Stimulated activated CD4-positive, alpha-beta T cell treated with anti-CD3 and anti-CD28 coated beads, TNF-alpha, amount 100 ng/mL, for 1 hour (primary cell): ENCODE measurements at places on chromosomes 12 and 14.

DNA sequence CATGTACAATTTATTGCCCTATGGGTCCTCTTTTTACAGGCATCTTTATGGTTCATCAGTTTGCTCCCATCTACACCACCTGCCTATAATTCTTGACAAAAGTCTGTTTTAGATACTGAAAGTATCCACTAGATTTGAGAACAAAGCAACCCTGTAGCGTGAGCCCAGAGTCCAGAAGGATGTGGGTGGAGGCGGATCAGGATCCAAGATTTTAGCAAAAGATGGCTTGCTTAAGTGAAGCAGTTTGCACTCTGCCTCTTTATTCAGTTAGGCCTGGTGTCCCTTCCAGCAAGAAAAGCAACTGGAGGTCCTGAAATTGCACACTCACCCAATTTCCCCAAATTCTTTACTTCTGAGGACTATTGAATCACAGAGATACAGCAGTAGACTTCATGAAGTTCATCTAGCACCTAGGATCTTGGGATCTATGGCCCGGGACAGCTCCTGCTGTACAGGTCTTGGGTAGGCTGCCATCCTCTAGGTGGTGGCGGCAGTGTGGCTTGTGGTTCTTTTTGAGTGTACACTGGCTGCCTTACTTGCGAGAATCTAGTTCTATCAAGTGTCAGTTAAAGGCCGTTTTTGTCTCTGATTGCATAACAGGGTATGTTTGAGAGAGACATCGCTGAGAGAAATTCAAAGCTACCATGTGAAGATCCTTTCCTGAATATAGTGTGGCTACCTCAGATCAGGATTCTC lies 873.2 kb downstream of the NRXN3 start:
- DNase-seq: no peak

GRCh38 chr12:113000433-113000832 lies 22.1 kb downstream of the OAS2 start:
- DNase-seq: no peak

GRCh38 chr12:66647034-66647691 lies 31.7 kb downstream of the GRIP1 start:
- no peak for DNase-seq

GRCh38 chr14:68753690-68754089 lies 39.2 kb downstream of the ZFP36L1 start:
- no peak for DNase-seq

- DNase-seq: no peak
Observed at GRCh38 chr12:110424237-110424636, 20.7 kb upstream of the ANAPC7 start.

DNA sequence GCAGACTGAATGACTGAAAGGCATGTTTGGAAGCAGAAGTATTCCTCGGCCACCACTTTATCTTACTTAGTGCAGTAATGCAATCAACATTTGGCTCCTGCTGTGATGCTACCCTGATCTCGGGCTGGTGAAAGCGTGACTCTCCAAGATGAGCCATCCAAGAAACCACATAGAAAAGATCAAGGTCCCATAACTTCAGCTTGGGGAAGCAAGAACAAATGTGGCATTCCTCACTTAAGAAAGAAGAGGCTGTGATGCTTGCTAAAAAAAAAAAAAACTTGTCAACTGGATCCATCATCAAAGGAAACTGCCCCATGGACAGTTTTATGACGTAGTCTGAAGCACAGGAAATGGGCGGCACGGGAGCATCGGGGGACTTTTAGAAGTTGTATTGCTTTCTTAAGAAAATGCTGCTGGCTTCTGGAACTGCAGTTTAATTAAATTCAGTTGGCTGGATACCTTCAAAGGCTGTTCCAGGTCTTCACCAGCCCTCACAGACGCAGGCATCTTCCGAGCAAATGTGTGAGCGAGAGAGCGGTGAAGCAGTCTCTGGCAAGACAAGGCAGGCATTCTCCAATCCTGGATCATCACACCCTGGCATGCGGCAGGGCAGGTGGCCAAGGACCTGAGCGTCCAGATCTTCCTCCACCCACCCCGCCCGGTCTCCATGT lies 38.2 kb upstream of the MAP1LC3B2 start:
- no peak for DNase-seq

- no peak for DNase-seq
Observed at GRCh38 chr12:21776175-21776574, 1.7 kb upstream of the KCNJ8 start.

DNA sequence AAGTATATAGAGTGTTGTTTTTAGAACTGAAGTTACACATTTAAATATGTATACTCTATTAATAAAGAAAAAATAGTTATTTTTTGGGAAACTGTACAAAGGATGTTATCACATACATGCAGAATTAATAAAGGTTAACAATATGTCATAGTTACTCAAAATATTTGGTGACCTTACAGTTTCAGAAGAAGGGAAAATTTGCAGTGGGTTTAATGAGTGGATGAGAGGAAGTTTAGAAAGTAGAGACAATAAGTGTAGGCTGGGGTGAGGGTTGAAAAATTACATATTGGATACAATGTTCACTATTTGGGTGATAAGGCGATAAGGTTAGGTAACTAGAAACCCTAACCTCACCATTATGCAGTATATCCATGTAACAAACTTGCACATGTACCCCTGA lies 13.5 kb downstream of the WNK1 start:
- DNase-seq: no peak

- no peak for DNase-seq
Observed at GRCh38 chr12:65335021-65335714, 56.7 kb downstream of the MSRB3 start.

- no peak for DNase-seq
Observed at GRCh38 chr12:120639771-120640721, at the start of gene CABP1. CABP1 (plus strand) TSS chr12:120640626; CDS start chr12:120640686, 60 bp downstream.

DNA sequence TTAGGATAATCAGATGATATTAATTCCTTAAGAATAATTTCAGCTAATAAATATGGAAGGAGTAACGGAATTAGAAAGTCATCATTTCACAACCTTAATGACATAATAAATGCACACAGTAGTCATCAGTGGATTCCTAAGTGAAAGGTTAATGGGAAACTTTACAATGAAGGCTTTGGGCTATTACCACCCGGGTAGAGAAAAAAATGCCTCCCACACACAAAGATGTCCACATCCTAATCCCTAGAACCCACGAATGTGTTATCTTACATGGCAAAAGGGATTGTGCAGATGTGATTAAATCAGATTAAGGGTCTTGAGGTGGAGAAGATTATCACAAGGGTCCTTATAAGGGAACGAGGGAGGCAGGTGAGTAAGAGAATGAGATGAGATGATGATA lies 5.6 kb downstream of the TMED10 start:
- DNase-seq: no peak

- DNase-seq: no peak
Observed at GRCh38 chr14:101858791-101859537, 97.5 kb downstream of the PPP2R5C start.

GRCh38 chr14:84657911-84658310 lies 872.0 kb upstream of the FLRT2 start:
- DNase-seq: no peak

- DNase-seq: no peak
Observed at GRCh38 chr14:68349900-68350629, 442.8 kb downstream of the ZFP36L1 start.

- DNase-seq: peak; percentile 31
Observed at GRCh38 chr12:25052196-25052913, 103.5 kb upstream of the BCAT1 start.

GRCh38 chr14:96051642-96052540 lies 12.7 kb downstream of the C14orf132 start:
- DNase-seq: no peak

DNA sequence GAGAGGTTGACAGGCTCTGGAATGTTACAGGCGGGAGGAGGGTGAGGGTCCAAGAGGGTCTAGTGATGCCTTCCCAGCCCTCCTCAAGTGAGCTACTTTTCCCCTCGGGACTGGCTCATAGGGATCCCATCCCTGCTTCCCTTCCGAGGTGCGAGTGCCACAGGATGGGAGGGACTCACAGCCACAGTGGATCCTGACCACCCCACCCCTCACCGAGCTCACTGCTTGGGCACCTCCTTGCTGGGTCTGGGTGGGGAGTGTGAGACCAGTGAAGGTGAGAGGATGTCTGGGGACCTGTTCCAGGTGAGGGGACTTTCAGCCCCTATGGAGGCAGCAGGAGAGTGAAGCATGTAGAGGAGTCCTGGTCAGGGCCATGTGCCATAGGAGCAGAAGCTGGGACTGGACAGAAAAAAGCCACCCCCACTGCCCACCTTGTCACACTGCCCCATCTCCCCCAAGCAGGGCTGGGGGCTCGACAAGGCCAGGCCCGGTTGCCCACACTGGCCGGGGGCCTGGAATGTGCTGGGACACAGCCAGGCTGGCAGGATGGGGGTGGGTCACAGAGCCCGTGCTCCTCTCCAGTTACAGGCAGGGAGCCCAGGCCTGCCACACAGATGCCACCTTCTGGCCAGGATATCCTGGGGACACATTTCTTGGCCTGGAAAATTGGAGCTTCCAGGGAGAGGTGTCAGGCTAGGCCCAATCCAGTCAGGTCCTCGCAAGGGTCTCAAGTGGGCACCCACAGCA lies 1.7 kb upstream of the TNS2 start:
- DNase-seq: no peak

DNA sequence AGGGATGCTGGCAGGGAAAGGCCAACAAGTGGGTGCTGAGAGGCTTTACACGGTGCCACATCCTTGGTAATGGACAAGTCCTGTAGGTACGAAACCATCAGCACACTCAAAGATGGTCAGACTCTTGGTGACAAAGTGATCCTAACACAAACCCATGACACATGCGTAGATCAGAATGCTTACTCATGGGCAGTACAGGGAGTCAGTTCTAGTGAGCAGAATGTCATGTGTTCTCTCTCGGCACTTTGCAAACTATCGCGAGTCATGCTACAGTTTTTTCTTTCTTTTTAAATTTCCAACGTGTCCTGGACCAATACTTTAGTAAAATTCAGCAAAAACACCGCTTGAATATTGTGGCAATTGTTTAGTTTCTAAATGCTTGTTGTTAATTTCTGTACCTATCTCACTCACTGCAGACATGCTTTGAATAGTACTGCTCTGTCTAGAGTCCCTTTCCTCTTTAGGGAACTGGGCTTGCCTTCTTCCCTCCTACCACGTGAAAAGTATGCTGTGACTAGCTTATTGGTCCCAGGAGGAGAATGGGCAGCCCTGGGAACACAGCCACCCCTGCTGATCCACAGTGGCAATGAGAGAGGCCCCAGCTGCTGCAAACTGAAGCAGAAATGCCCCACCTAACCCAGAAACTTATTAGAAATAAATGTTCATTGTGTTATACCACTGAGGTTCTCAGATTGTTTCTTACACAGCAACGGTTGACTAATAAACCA lies 62.4 kb downstream of the UBR7 start:
- DNase-seq: no peak

- DNase-seq: no peak
Observed at GRCh38 chr12:80829767-80830166, 108.0 kb downstream of the LIN7A start.

GRCh38 chr12:84412226-84412625 lies 500.4 kb downstream of the SLC6A15 start:
- DNase-seq: no peak

- DNase-seq: no peak
Observed at GRCh38 chr12:52308806-52309425, 12.3 kb downstream of the KRT83 start.

DNA sequence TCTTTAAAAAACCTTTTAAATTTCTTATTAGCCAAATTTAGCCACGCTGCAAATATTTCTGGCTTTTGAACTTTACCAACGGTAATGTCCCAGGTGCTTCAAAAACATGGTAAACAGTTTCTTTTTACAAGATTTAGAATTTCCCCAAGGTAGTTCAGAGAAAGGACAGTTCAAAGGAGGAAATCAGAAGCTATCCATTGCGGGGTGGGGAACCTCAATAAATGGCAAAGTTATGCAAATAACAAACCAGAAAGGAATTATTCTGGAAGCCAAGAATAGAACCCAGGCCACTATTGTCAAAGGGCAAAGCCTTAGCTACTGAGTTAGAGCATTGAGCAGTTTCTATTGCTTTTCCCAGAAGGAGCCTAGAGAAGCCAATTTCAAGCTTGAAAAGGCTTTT lies 62.3 kb downstream of the PDE6H start:
- no peak for DNase-seq

DNA sequence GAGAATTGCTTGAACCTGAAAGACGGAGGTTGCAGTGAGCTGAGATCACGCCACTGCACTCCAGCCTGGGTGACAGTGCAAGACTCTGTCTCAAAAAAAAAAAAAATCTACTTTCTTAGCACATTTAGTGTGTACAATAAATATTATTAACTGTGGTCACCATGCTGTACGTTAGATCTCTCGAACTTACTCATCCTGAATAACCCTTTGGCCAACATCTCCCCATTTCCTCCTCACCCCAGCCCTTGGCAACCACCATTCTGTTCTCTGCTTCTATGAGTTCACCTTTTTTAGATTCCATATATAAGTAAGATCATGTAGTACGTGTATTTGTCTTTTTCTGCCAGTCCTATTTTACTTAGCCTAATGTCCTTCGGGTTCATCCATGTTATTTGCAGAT lies 13.4 kb downstream of the FUT8 start:
- no peak for DNase-seq

DNA sequence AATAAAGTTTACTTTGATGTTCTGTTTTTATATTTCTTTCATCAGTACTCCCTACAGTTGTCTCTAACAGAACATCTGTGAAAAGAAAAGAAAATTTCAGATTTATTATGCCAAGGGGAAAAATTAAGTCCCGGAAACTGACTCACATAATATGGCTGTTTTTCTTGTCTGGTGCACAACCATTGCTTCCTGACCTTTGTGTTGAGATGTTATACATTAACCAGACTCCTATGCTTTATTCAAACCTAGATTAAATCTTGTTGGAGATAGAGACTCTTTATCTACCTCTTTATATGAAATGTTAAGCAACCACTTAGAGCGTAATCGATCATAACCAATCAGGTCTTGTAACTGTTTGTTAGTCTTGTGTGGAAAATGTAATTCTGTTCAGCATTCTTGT lies 37.6 kb upstream of the BICD1 start:
- DNase-seq: no peak

DNA sequence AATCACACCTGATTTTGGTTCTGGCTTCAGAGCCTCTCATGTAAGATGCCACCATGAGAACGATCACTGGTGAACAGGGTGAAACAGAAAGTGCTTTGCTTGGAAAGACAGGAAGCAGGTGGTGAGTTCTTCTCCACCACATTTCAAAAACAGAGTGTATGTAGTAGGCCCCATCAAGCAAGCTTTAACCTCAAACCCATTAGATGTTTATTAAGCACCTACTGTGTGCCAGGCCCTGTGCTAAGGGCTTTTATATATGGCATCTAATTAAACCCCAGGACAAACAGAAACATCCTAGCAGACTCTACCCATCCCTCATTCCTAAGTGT lies 47.8 kb upstream of the MED13L start:
- no peak for DNase-seq

DNA sequence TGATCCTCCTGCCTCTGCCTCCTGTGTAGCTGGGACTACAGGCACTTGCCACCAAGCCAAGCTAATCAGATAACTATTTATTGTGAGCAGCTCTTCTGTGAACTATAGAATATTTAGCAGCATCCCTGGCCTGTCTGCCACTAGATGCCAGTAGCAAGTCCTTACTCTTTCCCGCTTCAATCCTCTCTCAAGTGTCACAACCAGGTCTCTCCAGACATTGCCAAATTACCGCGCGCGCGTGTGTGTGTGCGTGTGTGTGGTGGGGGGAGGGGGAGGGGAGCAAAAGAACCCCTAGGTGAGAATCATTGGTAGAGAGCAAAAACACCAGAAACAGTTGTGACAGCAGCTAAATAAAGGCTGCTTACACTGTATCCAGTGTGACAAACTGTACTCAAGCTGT lies 49.9 kb downstream of the PPP2R5E start:
- no peak for DNase-seq

- DNase-seq: no peak
Observed at GRCh38 chr12:53425515-53426150, 2.0 kb downstream of the AMHR2 start.

GRCh38 chr14:61585598-61586543 lies 109.4 kb upstream of the HIF1A start:
- DNase-seq: no peak
